Activated naive CD4-positive, alpha-beta T cell treated with anti-CD3 and anti-CD28 coated beads for 36 hours (primary cell): ENCODE measurements at places on chromosomes 5 and 9. TPM values are rescaled to one million over a fixed set of nuclear protein-coding genes. Genes with fewer than 3 reads are reported as not detected.

Gene SNCAIP
- not detected for total RNA-seq

Gene IL5
- not detected for total RNA-seq

Gene SLC34A1
- total RNA-seq, result not detected

Gene ADGRV1
- not detected for total RNA-seq

Gene HRH2
- 8.7 TPM for total RNA-seq

Gene STK32A
- not detected for total RNA-seq

Gene SHB
- 1.2 TPM for total RNA-seq

Gene ERCC8
- 9.1 TPM for total RNA-seq

Gene SLC36A2
- total RNA-seq, result not detected

Gene MARCHF11
- total RNA-seq, result not detected

Gene FYB1
- 129 TPM for total RNA-seq

Gene LMX1B
- not detected for total RNA-seq

Gene PSD2
- total RNA-seq, result not detected

Gene CCL27
- not detected for total RNA-seq

Gene HMMR
- total RNA-seq, result 99.8 TPM

Gene OR13C9
- not detected for total RNA-seq

Gene SLC25A2
- not detected for total RNA-seq

Gene CATSPER3
- total RNA-seq, result 0.32 TPM

Gene GCNT4
- total RNA-seq, result 2.4 TPM
